ENCODE measurements at places on chromosomes 3 and 15.
A peak's percentile ranks its signal among the peaks of the same experiment; 100 is the strongest.

DNA sequence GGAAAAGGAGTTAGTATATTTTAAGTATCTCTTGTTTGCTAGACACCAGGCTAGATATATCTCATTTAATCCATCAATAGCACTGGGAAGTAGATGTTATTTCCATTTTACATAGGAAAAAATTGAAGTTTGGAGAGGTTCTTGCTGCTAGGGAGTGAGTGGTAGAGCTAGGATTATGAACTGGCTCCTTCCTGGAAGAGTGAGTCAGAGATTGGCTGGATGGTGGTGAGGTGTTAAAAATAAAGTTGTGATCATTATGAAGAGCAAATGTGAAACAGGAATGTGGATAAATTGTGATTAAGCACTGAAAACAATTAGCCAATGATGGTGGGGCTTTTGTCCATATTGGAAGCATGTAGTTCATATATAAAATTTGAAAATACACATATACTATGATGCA is 234.2 kb downstream of the WNT5A start:
- DNase-seq, result no peak

DNA sequence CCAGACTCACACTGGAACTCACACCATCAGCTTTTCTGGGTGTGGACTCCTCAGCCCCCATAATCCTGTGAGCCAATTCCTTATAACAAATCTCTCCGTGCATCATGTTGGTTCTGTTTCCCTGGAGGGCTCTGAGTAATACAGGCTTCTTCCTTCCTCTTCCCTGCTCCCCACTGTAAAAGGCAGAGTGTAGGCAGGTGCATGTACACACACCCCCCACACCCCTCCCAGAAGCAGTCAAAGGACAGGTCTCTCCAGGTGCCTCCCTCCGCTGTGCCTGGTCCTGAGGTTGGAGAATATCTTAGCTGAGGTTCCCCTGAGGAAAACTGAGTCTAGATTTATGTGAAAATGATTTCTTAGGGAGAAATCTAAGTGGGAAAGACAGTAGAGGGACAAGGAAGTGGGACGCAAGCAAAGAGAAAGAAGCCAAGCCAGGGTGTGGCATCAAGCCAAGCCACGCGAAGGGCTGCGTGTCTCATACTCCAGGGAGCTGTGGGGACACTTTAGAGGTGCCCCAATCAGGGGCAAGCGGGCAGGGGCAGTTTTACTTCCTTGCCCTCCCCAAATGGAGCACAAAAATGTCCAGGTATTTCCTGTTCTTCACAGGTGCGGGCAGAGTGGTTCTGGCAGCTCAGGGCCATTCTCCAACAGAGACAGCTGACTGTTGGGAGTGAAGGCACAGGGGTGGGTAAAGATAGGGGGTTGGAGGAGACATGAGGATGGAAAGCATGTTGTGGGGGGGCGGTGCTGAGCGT is 86.6 kb downstream of the HMG20A start:
- DNase-seq, result no peak

DNA sequence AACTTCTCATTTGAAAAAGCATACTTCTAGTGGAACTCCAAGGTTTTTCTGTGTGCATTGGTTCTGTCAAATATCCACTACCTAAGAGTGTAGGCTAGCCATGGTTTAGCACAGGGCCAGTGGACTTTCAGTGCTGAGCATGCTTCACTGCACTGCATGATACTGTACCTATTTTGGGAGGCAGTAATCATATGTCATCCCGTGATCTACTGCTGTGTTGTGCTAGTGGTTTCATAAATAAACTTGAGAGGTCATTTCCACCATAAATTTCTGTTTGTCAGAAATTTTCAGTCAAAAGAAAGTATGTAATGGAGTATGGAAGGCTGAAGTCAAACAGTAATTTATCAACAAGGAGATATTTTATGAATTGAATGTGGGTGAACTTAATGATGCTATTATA is 203.6 kb downstream of the ROBO1 start:
- no peak for DNase-seq

DNA sequence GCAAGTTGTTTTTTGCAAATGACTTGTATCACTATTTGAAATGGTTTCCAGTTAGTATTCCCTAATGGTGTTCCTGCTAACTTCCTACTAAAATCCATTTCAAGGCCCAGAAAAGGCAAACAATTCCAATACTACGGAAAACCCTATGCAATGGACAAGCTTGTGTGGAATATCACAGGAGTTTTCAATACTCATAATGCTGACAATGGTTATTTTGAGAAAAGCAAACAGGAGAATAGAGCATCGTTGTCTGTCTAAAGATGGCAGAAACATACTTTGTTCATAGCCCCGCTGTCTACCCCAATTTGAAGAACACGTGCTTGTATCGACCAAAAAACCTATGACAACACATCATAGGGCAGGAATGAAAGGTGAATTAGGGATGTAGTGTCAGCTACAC is 327.9 kb downstream of the CHST2 start:
- no peak for DNase-seq

- DNase-seq, result no peak
Measured at GRCh38 chr15:92636908-92637481, 18.6 kb downstream of the FAM174B start.

DNA sequence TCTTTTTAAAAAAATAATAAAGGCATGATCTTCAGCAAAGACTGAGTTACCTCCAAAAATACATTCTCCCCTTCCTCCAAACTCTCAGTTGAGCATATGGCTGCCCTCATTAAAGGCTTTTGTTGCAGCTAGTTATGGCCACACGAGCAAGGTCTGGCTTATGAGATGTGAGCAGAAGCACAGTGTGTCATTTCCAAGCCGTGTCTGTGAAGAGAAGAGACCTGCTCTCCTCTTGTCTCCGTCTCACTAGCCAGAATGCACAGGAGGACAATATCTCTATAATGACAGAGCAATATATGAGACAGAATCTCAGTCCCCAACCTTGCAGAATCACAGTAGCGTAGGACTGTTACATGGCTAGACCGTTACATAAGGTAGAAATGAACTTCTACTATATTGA is 152.3 kb downstream of the MAGI1 start:
- DNase-seq, result no peak

DNA sequence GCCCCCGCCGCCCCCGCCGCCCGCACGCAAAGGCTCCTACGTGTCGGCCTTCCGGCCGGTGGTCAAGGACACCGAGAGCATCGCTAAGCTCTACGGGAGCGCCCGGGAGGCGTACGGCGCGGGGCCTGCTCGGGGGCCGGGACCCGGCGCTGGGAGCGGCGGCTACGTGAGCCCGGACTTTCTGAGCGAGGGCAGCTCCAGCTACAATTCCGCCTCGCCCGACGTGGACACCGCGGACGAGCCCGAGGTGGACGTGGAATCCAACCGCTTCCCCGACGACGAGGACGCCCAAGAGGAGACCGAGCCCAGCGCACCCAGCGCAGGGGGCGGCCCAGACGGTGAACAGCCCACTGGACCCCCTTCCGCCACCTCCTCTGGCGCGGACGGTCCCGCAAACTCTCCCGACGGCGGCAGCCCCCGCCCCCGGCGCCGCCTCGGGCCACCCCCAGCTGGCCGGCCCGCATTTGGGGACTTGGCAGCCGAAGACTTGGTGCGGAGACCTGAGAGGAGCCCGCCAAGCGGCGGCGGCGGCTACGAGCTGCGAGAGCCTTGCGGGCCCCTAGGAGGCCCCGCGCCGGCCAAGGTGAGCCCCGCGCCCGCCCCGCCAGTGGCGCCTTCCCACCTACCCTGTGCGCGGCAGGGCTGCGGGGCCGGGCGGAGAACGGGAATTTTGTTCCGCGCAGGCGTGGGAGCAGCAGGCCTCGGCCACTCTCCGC is 2.4 kb downstream of the SKOR1 start:
- DNase-seq, result no peak

GRCh38 chr15:64311566-64311965 is 44.4 kb downstream of the CSNK1G1 start:
- DNase-seq, result no peak

GRCh38 chr15:60966316-60966715 is 262.8 kb downstream of the RORA start:
- no peak for DNase-seq

DNA sequence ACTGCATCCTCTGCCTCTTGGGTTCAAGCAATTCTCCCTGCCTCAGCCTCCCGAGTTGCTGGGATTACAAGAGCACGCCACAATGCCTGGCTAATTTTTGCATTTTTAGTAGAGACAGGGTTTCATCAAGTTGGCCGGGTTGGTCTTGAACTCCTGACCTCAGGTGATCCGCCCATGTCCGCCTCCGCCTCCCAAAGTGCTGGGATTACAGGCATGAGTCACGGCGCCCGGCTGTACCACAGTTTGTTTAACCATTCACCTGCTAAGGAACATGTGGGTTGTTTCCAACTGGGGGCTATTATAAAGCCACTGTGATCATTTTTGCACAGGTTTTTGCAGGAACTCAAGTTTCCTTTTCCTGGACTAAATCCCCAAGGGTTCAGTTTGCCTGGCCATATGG is 123.2 kb upstream of the RAP2B start:
- no peak for DNase-seq

DNA sequence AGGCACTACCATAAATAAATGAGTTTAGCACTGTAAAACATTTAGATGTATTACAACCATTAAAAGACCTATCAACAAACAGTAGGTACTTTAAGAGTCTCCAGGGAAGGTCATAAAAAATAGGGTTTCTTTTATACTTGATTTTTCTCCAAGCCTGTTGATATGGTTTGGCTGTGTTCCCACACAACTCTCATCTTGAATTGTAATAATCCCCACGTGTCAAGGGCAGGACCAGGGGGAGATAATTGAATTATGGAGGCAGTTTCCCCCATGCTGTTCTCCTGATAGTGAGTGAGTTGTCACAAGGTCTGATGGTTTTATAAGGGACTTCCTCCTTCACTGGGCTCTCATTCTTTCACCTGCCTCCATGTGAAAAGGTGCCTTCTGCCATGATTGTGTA is 468.9 kb upstream of the UBE2E2 start:
- no peak for DNase-seq

DNA sequence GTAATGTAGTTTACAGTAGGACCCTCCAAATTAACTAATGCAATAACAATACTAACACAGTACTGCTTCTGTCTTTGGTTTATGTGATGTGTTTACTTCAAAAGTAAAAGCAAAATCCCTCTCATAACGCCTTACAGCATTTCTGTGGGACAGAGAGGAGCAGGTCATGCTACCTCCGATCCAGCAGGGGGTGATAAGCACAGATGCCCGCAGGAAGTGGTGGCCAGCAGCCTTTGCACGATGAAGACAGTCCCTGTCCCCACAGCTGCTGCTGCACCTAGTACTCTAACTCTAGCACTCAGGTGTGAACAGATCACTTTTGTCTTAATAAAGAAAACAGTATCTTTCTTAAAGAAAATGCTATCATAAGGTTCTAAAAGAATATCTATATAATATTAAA is 38.3 kb downstream of the ANO10 start:
- DNase-seq, result no peak

DNA sequence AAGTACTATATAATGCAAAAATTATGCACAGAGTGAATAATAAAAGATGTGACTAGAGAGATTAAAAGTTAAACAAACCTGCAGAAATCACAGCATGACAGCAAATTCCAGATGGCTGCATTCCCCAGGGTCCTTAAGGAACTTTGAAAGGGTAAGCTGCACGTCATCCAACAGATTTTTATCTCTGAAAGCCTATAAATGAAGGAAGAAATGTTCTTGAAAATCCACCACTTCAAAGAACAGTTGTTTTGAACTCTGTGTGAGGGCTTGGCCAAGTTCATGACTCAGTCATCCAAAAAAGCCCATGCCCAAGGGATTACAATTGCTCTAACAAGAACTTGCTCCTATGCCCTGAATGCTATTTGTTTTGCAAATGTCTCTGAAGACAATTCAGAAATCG is 603.6 kb downstream of the PLOD2 start:
- DNase-seq, result no peak

DNA sequence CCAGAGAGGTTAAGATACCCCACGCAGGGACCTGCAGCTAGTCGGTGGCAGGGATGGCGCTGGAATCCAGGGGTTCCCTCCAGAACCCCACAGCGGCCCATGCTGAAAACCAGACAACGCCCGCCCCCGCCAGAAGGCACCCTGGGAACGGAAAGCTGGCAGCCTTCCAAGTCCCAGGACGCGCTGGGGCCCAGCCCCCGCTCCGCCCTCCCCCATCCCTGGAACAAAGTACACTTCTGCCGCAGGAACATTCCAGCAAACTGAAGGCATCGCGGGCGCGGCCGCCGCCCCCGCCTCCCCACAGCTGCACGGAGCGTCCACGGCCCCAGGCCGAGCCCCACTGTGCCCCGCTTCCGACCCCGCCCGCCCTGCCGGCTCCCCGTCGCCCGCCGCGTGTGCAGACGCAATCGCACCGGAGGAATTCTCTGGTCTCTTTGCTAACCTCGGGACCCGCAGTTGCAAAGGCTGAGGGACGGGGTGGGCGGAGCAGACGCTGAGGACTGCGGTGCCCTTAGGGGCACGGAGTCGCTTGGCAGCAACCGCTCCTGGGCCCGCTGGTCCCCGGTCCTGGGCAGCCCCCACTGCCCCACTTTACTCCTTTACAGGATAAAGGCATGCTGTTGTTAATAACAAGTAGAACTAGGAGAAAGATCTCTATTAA is 44.8 kb upstream of the RNU6-1 start:
- peak; percentile 43 for DNase-seq

GRCh38 chr3:137047240-137047639 is 89.5 kb downstream of the IL20RB start:
- no peak for DNase-seq

DNA sequence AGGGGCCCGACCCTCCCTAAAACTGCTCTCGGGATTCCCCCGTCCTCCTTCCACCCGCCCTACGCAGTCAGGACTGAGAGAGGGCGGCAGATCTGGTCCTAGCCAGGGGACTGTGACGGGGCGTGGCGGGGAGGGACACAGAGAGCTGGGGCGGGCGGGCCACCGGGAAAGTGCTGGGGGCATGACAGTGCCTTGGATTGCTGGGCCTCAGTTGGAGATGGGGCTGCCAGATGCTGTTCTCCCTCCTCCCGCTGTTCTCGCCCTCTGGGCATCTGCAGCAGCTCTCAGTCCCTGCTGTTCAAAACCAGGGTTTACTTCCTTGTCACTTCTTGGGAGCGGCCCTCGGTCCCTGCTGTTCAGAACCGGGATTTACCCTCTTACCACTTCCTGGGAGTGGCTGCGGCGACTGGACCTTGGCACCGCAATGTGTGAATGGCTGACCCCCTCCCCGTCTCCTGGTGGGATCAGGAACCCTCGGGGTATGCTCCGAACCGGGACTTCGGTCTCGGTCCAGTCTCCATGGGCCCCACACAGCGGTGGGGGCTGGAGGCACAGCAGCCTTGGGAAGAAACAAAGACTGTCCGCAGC is 1.8 kb upstream of the RPP25 start:
- DNase-seq, result no peak

DNA sequence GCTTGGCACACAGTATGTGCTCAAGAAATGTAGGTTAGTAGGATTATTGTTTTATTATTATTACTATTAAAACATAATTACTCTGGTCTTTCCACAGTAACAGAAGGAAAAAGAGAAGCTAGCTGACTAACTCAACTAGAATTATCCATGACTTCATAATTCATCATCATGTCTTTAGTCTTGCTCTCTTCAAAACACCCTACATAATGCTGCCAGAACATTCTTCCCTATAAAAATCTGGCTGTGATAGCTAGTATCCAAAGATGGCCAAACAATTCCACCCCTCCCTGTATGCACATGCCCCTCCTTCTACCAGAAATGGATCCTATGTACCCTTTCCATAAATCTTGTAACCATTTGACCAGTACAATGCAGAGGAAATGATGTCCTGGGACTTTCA is 48.8 kb upstream of the SRGAP3 start:
- no peak for DNase-seq
